Upper lobe of right lung (tissue), 1 donor: ENCODE measurements at places on chromosomes 11 and 22. TPM values are rescaled to one million over a fixed set of nuclear protein-coding genes. Genes with fewer than 3 reads are reported as not detected.
A peak's percentile ranks its signal among the peaks of the same experiment; 100 is the strongest.

FAM181B gene
- total RNA-seq, result 0.12 TPM

VPREB1 gene
- total RNA-seq, result not detected

SLC22A8 gene
- not detected for total RNA-seq

C22orf42 gene
- total RNA-seq, result not detected

TEAD1 gene
- total RNA-seq, result 72.3 TPM

DNA sequence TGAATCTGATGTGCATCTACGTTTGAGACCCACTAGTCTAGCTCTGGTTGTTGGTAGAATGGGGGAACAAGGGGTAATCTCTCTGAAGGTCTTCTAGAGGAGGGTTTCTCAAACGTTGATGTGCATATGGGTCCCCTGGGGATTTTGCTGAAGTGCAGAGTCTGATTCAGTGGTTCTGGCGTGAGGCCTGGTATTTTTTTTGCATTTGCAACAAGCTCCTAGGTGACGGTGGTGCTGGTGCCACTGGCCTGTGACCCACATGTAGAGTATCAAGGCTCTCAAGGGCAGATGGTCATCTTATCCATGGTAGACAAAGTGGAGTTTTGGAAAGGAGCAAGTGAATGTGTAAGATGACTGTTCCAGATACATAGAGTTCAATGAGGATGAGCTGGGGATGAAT lies 97.1 kb downstream of the CEP164 start:
- H3K27me3 ChIP-seq, result no peaks in the 10 kb centered on the region
- H3K27ac ChIP-seq, result no peak overlapping the region
- H3K36me3 ChIP-seq, result no peaks in the 10 kb centered on the region
- no peaks in the 10 kb centered on the region for H3K4me1 ChIP-seq
- no peak overlapping the region for H3K4me3 ChIP-seq

GRCh38 chr22:18121954-18122554 lies 11.4 kb downstream of the TUBA8 start:
- no peaks in the 10 kb centered on the region for H3K27me3 ChIP-seq
- no peak overlapping the region for H3K27ac ChIP-seq
- DNase-seq, result peak; percentile 28
- no peak overlapping the region for H3K4me3 ChIP-seq
- H3K4me1 ChIP-seq, result no peaks in the 10 kb centered on the region

- no peaks in the 10 kb centered on the region for H3K36me3 ChIP-seq
- no peaks in the 10 kb centered on the region for H3K4me1 ChIP-seq
- no peak overlapping the region for H3K27ac ChIP-seq
- DNase-seq, result no peak
- H3K27me3 ChIP-seq, result no peaks in the 10 kb centered on the region
- no peak overlapping the region for H3K4me3 ChIP-seq
Measured at GRCh38 chr11:33910296-33910957, 18.6 kb upstream of the LMO2 start.

GRCh38 chr11:35605706-35606105 lies 12.6 kb upstream of the FJX1 start:
- no peaks in the 10 kb centered on the region for H3K36me3 ChIP-seq
- no peaks in the 10 kb centered on the region for H3K27me3 ChIP-seq
- DNase-seq, result no peak
- no peak overlapping the region for H3K4me3 ChIP-seq
- no peak overlapping the region for H3K27ac ChIP-seq

- H3K27me3 ChIP-seq, result no peaks in the 10 kb centered on the region
- H3K4me3 ChIP-seq, result no peak overlapping the region
- peaks cover 18% of the 10 kb centered on the region for H3K4me1 ChIP-seq
- H3K36me3 ChIP-seq, result peaks cover 69% of the 10 kb centered on the region
- peak overlapping the region; percentile 60 for H3K27ac ChIP-seq
Measured at GRCh38 chr22:50445880-50446707, 28.7 kb downstream of the SBF1 start.

DNA sequence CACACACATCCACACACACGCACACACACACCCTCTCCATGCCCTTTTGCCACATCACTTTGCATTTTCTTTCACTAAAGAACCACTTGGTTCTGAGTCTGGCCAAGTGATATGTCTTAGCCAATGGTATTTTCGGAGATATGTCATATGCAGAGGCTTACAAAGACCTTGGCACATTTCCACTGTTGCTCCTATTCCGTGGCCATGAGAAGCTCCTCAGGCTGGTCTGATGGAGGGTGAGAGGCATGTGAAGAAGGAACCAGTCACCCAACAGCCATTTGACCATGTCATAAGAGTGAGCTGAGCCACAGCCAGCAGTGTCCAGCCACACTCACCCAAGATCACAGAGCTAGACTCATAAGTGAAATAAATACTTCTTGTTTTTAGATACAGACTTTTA lies 212.6 kb upstream of the NAV2 start:
- H3K27ac ChIP-seq, result no peak overlapping the region
- no peaks in the 10 kb centered on the region for H3K27me3 ChIP-seq
- DNase-seq, result no peak
- no peaks in the 10 kb centered on the region for H3K4me1 ChIP-seq

GRCh38 chr11:128964463-128964930 lies 21.8 kb upstream of the TP53AIP1 start:
- DNase-seq, result no peak
- no peaks in the 10 kb centered on the region for H3K27me3 ChIP-seq
- no peak overlapping the region for H3K27ac ChIP-seq
- peaks cover 9% of the 10 kb centered on the region for H3K36me3 ChIP-seq

DNA sequence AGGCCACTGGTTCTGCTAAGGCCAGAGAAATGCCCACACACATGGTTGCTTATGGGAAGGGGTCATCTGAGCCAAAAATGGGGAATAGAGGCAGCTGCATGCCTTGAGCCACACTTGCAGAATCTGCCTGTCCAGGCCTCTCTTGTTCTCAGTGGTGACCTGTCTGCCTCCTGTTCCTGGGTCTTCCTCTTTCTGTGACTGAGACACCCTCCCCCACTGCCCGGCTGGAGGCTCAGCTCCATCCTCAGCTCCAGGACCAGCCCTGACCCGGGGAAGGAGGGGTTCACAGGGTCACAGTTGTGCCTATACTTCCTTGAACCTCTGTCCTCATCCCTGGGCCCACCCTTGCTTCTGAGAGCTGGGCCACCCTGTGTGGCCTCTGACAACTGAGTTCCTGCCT lies 52.3 kb downstream of the CSF2RB start:
- no peaks in the 10 kb centered on the region for H3K4me1 ChIP-seq
- DNase-seq, result no peak
- no peak overlapping the region for H3K4me3 ChIP-seq
- H3K27ac ChIP-seq, result no peak overlapping the region
- no peaks in the 10 kb centered on the region for H3K27me3 ChIP-seq

GRCh38 chr22:43158778-43159483 lies 7.6 kb downstream of the TSPO start:
- H3K27me3 ChIP-seq, result no peaks in the 10 kb centered on the region
- peaks cover 22% of the 10 kb centered on the region for H3K36me3 ChIP-seq
- no peak overlapping the region for H3K4me3 ChIP-seq
- peaks cover 12% of the 10 kb centered on the region for H3K4me1 ChIP-seq

- H3K36me3 ChIP-seq, result no peaks in the 10 kb centered on the region
- no peak for DNase-seq
- no peak overlapping the region for H3K27ac ChIP-seq
- peaks cover 21% of the 10 kb centered on the region for H3K4me1 ChIP-seq
Measured at GRCh38 chr11:8792710-8793109, 110.1 kb downstream of the RPL27A start.

DNA sequence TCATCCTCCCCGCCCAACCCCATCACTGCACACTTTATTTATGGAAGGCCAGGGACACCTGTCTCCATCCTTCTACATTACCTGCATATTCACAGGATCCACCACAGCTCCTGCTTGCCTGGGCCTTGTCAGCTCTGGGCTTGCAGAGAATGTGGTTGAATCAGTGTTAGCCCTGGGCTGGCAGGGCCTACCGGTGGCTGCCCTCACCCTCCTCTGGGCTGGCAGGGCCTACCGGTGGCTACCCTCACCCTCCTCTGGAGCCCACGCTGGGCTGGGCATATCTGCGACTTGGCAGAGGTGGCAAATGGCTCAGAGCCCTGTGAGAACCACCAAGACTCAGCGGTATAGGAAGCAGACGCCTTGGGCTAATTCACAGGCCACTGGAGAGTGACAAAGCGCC lies 300.9 kb downstream of the NTM start:
- no peak for DNase-seq
- H3K27ac ChIP-seq, result no peak overlapping the region
- no peaks in the 10 kb centered on the region for H3K4me1 ChIP-seq

DNA sequence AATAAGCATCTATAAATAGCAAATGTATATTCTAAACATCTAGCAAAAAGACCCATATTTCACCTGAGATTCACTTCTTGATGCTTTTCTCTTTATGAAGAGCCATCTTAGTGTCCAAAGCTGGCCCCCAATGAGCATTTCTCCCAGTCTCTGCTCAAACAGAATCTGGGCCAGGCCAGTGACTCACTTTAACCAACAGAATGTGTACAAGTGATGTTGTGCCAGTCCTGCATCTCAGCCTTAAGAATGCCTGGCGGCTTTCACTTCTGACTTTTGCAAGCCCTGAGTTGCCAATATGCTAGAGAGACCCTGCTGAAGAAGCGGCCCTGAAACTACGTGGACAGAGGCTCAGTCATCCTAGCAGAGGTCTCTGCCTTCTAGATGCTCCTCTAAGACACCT lies 6.9 kb upstream of the COPB1 start:
- H3K4me1 ChIP-seq, result no peaks in the 10 kb centered on the region
- no peak overlapping the region for H3K4me3 ChIP-seq
- H3K27ac ChIP-seq, result no peak overlapping the region
- no peak for DNase-seq
- no peaks in the 10 kb centered on the region for H3K27me3 ChIP-seq

DNA sequence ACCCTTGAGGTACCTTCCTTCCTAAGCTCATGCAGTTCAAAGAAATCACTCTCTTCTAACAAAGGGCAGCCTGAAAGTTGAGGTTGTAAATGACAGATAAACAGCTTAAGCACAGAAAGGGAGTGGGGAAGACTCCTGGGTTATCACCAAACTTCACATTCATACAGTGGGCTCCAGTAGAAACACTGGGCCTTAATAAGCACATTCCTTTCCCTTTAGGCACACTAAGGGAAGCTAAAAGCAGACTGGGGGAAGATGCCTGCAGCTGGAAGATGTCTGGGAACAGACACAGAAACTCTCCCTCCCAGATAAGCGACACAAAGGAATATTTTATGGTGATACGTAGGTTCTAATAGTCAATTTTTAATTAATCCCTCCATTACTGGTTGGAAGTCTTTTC lies 350.3 kb upstream of the MPPED2 start:
- H3K27ac ChIP-seq, result no peak overlapping the region
- H3K4me1 ChIP-seq, result no peaks in the 10 kb centered on the region
- DNase-seq, result no peak

GRCh38 chr11:69003301-69003865 lies 9.7 kb downstream of the MRGPRF start:
- H3K36me3 ChIP-seq, result peaks cover 4% of the 10 kb centered on the region
- no peak overlapping the region for H3K27ac ChIP-seq
- no peak overlapping the region for H3K4me3 ChIP-seq

DNA sequence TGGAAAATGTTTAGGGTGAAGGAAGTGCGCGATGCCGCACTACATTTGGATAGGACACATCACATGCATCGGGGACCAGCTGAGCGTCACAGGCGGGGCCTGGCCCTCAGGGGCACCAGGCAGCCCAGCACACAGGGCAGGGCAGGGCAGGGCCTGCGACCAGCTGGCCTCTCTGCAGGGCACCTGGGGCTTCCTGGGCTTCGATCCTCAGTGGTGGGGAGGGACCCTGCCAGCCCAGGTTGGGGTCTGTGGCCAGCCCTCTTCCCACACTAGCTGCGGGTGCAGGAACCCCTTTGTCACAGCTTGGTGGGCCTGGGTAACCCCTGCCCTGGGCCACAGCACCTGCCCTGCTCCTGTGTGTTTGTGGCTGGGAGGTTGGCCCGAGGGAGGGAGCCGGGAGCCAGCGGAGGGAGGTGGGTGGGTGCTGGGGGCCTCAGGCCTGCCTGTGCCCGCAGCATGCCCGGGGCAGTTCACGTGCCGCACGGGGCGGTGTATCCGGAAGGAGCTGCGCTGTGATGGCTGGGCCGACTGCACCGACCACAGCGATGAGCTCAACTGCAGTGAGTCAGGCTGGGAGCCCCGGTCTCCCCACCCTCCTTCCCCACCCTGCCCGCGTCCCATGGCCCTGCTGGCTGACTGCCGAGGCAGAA lies 37.9 kb downstream of the ST14 start:
- H3K27me3 ChIP-seq, result no peaks in the 10 kb centered on the region
- no peak overlapping the region for H3K27ac ChIP-seq
- H3K4me3 ChIP-seq, result no peak overlapping the region
- H3K4me1 ChIP-seq, result no peaks in the 10 kb centered on the region
- no peak for DNase-seq
- H3K36me3 ChIP-seq, result peaks cover 6% of the 10 kb centered on the region

DNA sequence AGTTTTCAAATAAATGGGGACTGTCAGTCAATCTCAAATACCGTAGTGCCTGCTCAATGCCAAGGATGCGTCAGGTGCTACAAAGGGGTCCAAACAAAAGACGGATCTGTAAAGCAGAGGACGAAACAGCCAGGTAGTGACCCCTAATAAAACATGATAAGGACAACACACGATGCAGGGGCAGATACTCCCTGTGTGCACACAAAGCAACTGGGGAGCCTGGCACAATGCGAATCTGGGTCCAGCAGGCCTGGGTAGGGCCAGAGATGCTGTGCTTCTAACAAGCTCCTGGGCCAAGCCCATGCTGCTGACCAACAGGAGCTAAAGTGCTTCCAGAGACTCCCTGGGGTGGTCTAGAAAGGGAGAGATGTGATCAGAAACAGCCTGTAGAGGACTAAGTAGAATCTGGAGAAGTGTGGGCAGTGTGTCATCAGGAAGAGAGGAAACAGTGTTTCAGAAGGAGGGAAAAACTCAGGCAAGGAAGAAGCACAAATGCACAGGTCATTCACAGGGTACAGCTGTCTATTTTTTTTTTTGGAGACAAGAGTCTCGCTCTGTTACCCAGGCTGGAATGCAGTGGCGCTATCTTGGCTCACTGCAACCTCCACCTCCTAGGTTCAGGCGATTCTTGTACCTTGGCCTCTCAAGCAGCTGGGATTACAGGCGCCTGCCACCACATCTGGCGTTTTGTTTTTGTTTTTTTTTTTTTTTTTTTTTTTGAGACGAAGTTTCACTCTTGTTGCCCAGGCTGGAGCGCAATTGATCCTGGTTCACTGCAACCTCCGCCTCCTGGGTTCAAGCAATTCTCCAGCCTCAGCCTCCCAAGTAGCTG lies 74.5 kb downstream of the MICAL3 start:
- H3K4me1 ChIP-seq, result peaks cover 8% of the 10 kb centered on the region
- no peak for DNase-seq
- no peaks in the 10 kb centered on the region for H3K36me3 ChIP-seq
- no peaks in the 10 kb centered on the region for H3K27me3 ChIP-seq
- no peak overlapping the region for H3K4me3 ChIP-seq

GRCh38 chr11:95266751-95267374 lies 35.9 kb upstream of the SESN3 start:
- H3K4me3 ChIP-seq, result no peak overlapping the region
- DNase-seq, result no peak
- H3K27ac ChIP-seq, result no peak overlapping the region
- no peaks in the 10 kb centered on the region for H3K27me3 ChIP-seq

GRCh38 chr11:14106303-14107049 lies 144.0 kb downstream of the SPON1 start:
- H3K27me3 ChIP-seq, result no peaks in the 10 kb centered on the region
- no peak overlapping the region for H3K4me3 ChIP-seq
- H3K36me3 ChIP-seq, result no peaks in the 10 kb centered on the region

GRCh38 chr11:91199866-91200265 lies 977.0 kb upstream of the CHORDC1 start:
- no peak overlapping the region for H3K4me3 ChIP-seq
- no peak for DNase-seq
- no peaks in the 10 kb centered on the region for H3K4me1 ChIP-seq
- H3K27me3 ChIP-seq, result no peaks in the 10 kb centered on the region
